Breast epithelium (tissue), 4 donors: ENCODE measurements at places on chromosomes 11 and 22. TPM values are rescaled to one million over a fixed set of nuclear protein-coding genes. Genes with fewer than 3 reads are reported as not detected.

CD3E gene
- 0.66 TPM for total RNA-seq

IRF7 gene
- total RNA-seq, result 27.9 TPM

PVALB gene
- not detected for total RNA-seq

DEFB131B gene
- not detected for total RNA-seq

LAMTOR1 gene
- 87.2 TPM for total RNA-seq

IL18 gene
- total RNA-seq, result 16.8 TPM

HPX gene
- total RNA-seq, result 0.96 TPM

FUT4 gene
- 3.9 TPM for total RNA-seq

SCN3B gene
- 2.6 TPM for total RNA-seq

SNU13 gene
- 127 TPM for total RNA-seq

HBE1 gene
- not detected for total RNA-seq

PGA3 gene
- not detected for total RNA-seq

MAPK8IP2 gene
- total RNA-seq, result 1.9 TPM

MPPED2 gene
- total RNA-seq, result 22.7 TPM

FAM180B gene
- total RNA-seq, result not detected

KCNJ5 gene
- 8.8 TPM for total RNA-seq

MUC6 gene
- total RNA-seq, result not detected

KRTAP5-10 gene
- not detected for total RNA-seq

TSG101 gene
- 72.8 TPM for total RNA-seq

CSRP3 gene
- not detected for total RNA-seq

THRSP gene
- total RNA-seq, result 5.7 TPM

SEC14L6 gene
- total RNA-seq, result 0.33 TPM

MISFA gene
- 2.6 TPM for total RNA-seq

FJX1 gene
- total RNA-seq, result 8.3 TPM

FGF4 gene
- not detected for total RNA-seq

SLC6A5 gene
- not detected for total RNA-seq

ZP1 gene
- 0.32 TPM for total RNA-seq

TMPRSS4 gene
- not detected for total RNA-seq

GVQW3 gene
- total RNA-seq, result 3.9 TPM

P2RX6 gene
- total RNA-seq, result not detected

HEPHL1 gene
- total RNA-seq, result 0.15 TPM

HEPACAM gene
- 6.1 TPM for total RNA-seq

CST6 gene
- total RNA-seq, result not detected

CARD18 gene
- not detected for total RNA-seq

SERPING1 gene
- 421 TPM for total RNA-seq

SGSM1 gene
- total RNA-seq, result 0.16 TPM

RCOR2 gene
- total RNA-seq, result 0.29 TPM

ELFN2 gene
- not detected for total RNA-seq

KCNJ4 gene
- not detected for total RNA-seq
